Aorta (tissue), 5 donors: ENCODE measurements at places on chromosomes 1 and 21. TPM values are rescaled to one million over a fixed set of nuclear protein-coding genes. Genes with fewer than 3 reads are reported as not detected.

The LIN28A gene
- total RNA-seq = not detected

The C4BPA gene
- total RNA-seq = 0.33 TPM

The ANGPTL3 gene
- total RNA-seq = not detected

The CFAP107 gene
- not detected for total RNA-seq

DNA sequence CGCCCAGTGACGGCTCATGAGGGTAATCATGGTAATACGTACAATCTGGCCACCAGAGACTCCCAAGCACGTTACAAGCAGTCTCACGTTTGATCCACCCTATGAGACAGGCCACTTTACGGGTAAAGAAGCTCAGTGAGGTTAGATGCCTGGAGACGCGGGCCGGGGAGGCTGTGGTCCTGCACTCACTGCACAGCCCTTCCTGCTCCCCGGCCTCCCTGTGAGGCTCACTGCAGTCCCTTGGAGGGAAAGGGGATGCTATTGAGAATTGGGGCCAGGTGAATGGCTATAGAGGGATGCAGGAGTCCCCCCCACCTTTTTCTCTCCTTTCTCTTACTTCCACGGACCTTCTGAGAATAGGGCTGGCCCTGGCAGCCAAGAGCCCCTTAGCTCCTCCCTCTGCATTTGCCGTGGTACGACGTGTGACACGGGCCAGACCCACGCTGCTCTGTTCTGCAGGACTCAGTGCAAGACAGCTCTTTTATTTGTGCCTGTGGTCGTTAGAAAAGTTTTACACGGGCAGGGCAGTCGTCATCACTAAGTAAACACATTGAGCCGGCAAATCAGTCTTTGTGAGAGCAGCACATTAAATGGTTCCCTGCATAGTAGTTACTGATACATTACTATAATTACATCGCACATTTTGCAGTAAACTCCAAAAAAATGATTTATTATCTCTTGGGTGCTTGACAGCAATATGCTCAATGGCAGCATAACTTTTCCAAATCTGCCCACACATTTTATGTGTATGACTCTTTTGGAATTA, 18.8 kb downstream of the KIF26B start:
- H3K36me3 ChIP-seq = no peaks in the 10 kb centered on the region
- H3K27me3 ChIP-seq = no peaks in the 10 kb centered on the region
- H3K4me3 ChIP-seq = no peak overlapping the region
- no peaks in the 10 kb centered on the region for H3K4me1 ChIP-seq
- no peak overlapping the region for H3K27ac ChIP-seq

GRCh38 chr1:39671793-39672550, at the start of gene NT5C1A:
NT5C1A (minus strand) TSS chr1:39672107; CDS start chr1:39672038, 69 bp downstream.
- no peaks in the 10 kb centered on the region for H3K36me3 ChIP-seq
- no peaks in the 10 kb centered on the region for H3K4me1 ChIP-seq
- no peaks in the 10 kb centered on the region for H3K27me3 ChIP-seq
- peak within 1 kb of the TSS; percentile 24 for H3K4me3 ChIP-seq

- DNase-seq = no peak
- H3K4me1 ChIP-seq = peaks cover 6% of the 10 kb centered on the region
- no peaks in the 10 kb centered on the region for H3K36me3 ChIP-seq
- no peaks in the 10 kb centered on the region for H3K27me3 ChIP-seq
Measured at GRCh38 chr1:68919075-68919474, 422.2 kb upstream of the DEPDC1 start.

DNA sequence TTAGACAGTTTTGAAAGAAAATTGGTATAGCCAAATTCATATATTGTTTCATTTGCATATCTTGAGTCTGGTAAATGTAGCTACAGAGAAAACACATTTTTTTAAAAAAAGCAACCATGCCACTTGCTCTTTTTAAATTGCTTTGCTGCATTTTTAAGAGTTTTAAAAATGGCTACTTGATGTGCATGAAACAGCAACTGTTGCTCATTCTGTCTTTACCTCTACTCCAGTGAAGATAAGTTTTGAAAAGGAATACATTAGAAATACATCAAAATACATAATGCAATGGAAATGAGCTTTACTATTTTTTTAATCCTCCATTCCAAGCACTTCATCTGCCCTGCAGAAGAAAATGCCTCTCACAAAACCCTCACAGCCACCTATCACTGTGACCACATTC, 95.5 kb downstream of the IFI44 start:
- H3K4me1 ChIP-seq = no peaks in the 10 kb centered on the region
- no peaks in the 10 kb centered on the region for H3K27me3 ChIP-seq

GRCh38 chr1:5769146-5769545, 223.1 kb downstream of the NPHP4 start:
- no peaks in the 10 kb centered on the region for H3K4me1 ChIP-seq
- no peak overlapping the region for H3K4me3 ChIP-seq
- DNase-seq = peak; percentile 18
- no peaks in the 10 kb centered on the region for H3K27me3 ChIP-seq

DNA sequence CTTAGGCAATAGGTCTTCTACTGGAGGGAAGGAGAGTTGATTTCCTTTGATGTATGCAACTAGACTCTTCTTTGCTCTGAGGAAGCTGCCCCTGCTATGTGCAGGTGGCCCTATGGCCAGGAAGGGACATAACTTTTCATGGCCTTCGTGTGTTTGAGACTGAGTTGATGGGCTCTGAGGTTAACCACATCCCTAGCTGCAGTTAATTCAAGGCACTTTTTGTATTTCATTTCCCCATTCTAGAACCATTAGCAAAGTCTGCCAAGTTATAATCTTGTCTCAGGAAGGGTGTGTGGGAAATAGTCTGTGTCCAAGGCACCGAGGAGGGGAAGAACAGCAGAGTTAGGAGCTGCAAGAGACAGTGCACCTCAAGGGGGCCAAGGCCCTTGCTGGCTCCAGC, 2.5 kb downstream of the FCRL4 start:
- no peaks in the 10 kb centered on the region for H3K27me3 ChIP-seq
- no peak overlapping the region for H3K27ac ChIP-seq
- H3K36me3 ChIP-seq = no peaks in the 10 kb centered on the region
- DNase-seq = no peak

DNA sequence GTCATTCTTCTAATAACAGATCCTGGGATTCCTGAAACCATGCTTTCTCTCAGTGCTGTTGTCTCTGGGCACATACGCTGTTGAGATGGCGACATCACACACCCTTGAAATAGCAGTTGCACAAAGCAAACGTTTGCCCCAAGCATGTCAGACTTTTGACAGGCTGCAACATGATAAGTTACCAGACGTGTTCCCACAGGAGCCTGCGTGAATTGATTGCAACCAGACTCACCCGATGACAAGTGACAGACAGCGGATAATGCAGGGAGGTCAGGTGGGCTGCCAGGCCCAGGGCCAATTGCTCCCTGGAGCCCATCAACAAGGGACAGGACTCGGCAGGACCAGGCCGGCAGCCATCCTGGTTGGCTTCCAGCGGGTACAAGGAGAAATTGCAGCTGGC, 310.9 kb downstream of the SIPA1L2 start:
- no peaks in the 10 kb centered on the region for H3K36me3 ChIP-seq
- no peak overlapping the region for H3K4me3 ChIP-seq
- H3K27me3 ChIP-seq = no peaks in the 10 kb centered on the region
- H3K4me1 ChIP-seq = no peaks in the 10 kb centered on the region
- H3K27ac ChIP-seq = no peak overlapping the region

GRCh38 chr1:65830306-65830705, 37.6 kb downstream of the PDE4B start:
- H3K4me3 ChIP-seq = no peak overlapping the region
- no peak for DNase-seq
- no peaks in the 10 kb centered on the region for H3K27me3 ChIP-seq
- no peak overlapping the region for H3K27ac ChIP-seq

GRCh38 chr1:156860628-156861423, at the start of gene NTRK1:
NTRK1 (plus strand) TSS chr1:156860865; CDS start chr1:156860935, 70 bp downstream.
- no peaks in the 10 kb centered on the region for H3K36me3 ChIP-seq
- no peaks in the 10 kb centered on the region for H3K27me3 ChIP-seq
- H3K27ac ChIP-seq = no peak within 1 kb of the TSS
- no peaks in the 10 kb centered on the region for H3K4me1 ChIP-seq

GRCh38 chr1:156444407-156445001, 56.1 kb downstream of the MEF2D start:
- no peaks in the 10 kb centered on the region for H3K4me1 ChIP-seq
- DNase-seq = no peak

DNA sequence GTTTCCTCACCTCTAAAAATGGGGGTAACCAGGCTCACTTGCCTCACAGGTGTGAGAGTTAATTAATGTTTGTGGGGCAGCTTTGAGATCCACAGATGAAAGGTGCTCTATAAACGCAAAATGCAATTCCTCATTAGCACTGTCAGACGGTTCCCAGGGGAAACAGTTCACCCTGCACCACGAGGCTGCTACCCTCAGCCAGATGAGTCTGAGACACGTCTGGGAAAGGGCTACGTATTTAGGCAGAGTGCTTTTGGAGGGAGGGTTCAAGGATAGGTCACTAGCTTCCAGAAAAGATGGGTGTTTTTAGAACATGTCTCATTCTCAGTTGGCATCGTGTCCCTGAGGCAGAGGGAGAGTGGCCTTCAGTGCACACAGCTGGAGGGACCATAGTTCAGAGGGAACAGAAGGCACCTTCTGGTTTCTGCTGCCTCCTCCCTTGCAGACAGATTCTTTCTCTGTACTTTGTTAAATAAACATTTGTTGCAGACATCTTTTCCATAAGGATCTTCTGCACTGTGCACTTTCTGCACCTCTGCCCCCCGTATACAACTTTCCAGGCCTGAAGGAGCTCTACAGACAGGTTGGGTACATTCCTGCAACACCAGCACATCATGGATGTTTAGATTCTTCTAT, 139.9 kb downstream of the CLIC6 start:
- no peaks in the 10 kb centered on the region for H3K36me3 ChIP-seq
- DNase-seq = no peak
- H3K4me3 ChIP-seq = no peak overlapping the region
- no peaks in the 10 kb centered on the region for H3K27me3 ChIP-seq
- H3K27ac ChIP-seq = no peak overlapping the region
- H3K4me1 ChIP-seq = no peaks in the 10 kb centered on the region

DNA sequence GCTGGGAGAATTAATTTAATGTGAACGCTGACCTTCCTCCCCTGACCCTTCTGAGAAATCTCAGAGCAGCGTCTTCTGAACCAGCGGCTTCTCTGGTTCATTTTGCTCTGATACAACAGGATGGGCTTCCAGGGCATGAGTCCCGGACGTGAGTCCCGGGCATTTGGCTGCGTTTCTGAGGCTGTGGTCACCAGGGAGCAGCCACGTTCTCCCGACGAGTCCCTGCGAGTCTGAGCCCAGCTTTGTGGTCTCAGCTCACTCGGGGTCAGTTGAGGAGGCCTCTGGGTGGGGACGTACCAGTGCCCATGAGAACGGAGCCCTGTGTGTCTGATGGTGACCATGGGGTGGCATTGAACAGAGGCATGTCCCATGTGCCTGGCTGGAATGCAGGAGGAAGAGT, 17.7 kb upstream of the OBSCN start:
- H3K4me1 ChIP-seq = no peaks in the 10 kb centered on the region
- H3K27ac ChIP-seq = no peak overlapping the region
- H3K27me3 ChIP-seq = no peaks in the 10 kb centered on the region

GRCh38 chr21:27649323-27649722, 682.4 kb upstream of the ADAMTS5 start:
- no peak overlapping the region for H3K4me3 ChIP-seq
- H3K27ac ChIP-seq = no peak overlapping the region
- H3K36me3 ChIP-seq = no peaks in the 10 kb centered on the region
- DNase-seq = no peak

DNA sequence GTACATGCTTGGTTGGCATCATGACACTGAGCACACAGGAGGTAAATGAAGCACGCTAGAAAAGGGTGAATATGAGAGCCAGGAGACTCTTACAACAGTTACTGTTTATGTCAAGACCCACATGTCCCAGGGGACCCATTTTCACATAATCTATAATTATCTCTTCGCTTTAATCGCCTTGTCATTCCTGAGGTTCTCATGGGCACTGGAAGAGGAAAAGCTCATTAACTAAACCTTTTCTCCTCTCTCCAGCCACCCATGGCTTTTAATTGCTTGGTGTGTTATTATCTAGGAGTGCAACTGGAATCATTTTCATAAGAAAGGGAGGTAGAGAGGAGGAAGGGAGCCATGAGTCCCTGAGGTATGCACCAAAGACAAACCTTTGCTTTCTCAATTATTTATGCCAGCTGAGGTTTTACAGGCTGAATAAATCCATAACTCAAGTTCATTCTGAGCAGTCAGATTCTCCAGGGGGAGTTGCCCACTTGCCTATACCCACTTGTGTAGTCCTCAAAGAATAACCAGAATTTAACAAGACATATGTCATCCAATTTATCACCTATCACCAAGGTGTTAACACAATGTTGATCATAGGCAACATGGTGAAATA, 77.4 kb downstream of the ACBD6 start:
- H3K36me3 ChIP-seq = no peaks in the 10 kb centered on the region
- no peak for DNase-seq
- H3K27ac ChIP-seq = no peak overlapping the region

- no peaks in the 10 kb centered on the region for H3K4me1 ChIP-seq
- H3K36me3 ChIP-seq = no peaks in the 10 kb centered on the region
- H3K27ac ChIP-seq = no peak overlapping the region
- no peak for DNase-seq
Measured at GRCh38 chr1:234554698-234555311, 55.2 kb downstream of the IRF2BP2 start.

DNA sequence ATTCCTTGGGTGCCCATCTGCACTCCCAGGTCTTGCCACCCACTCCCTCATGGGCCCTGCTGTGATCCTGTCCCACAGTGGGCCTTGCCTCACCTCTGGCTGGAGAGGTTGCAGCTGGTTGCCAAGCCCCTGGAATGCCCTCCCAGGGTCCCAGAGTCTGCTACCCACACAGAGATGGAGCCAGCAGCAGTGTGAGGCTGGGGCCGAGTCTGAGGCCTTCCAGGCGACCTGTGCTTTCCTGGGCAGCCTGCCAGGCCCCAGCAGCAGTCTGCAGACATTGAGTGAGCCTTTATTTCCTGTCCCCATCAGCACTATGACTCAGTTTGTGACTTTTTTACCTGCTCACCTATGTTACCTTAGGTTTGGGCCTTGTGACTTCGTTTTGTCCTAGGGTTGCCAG, 25.0 kb upstream of the TSPAN2 start:
- H3K36me3 ChIP-seq = no peaks in the 10 kb centered on the region
- H3K27me3 ChIP-seq = no peaks in the 10 kb centered on the region
- H3K4me3 ChIP-seq = no peak overlapping the region
- DNase-seq = peak; percentile 66
- peak overlapping the region; percentile 10 for H3K27ac ChIP-seq

DNA sequence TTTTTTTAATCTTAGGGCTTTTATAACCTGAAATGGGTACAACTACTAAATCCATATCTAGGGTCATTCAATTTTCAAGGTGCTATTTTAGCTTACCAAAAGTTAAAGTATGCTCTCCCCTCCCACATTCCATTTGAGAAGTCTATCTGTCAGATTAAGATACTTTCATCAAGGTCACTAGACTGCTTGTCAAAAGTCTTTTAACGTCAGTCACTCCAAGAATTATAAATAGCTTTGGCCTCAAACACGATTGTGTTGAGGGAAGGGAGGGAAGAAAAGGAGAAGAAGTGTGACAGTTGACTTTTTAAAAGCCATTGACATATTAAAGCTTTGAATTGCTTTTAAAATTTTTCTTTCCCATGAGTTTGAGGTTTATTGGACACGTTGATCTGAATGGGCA, 175.8 kb downstream of the PTGER3 start:
- H3K36me3 ChIP-seq = no peaks in the 10 kb centered on the region
- H3K4me1 ChIP-seq = no peaks in the 10 kb centered on the region
- no peak overlapping the region for H3K4me3 ChIP-seq
- DNase-seq = no peak
- no peak overlapping the region for H3K27ac ChIP-seq
